Hematopoietic multipotent progenitor cell treated with erythropoietin and hydrocortisone succinate and interleukin-3 and kit ligand, for 4 days (in vitro differentiated cells): ENCODE measurements at places on chromosomes 13 and 19.
A peak's percentile ranks its signal among the peaks of the same experiment; 100 is the strongest.

- no peak for DNase-seq
Measured at GRCh38 chr13:62358646-62358932, 942.9 kb upstream of the PCDH20 start.

DNA sequence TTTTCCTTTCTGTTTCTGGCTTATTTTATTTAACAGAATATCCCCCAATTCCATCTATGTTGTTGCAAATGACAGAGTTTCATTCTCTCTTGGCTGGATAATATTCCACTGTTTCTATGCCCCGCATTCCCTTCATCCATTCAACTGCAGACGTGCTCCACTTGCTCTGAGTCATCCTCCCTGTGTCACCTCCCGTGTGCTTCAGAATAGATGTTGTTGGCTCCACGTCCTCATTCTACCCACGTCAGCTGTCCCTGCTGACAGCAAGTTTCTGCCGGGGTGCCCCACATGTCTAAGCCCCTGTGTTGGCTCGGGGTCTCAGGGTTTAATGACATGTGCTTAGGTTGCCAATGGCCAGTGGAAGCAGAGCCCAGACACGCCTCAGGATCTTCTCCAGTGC is 1041.0 kb downstream of the UQCRFS1 start:
- DNase-seq: no peak

GRCh38 chr13:30373727-30374126 is 48.6 kb upstream of the UBE2L5 start:
- peak; percentile 50 for DNase-seq

DNA sequence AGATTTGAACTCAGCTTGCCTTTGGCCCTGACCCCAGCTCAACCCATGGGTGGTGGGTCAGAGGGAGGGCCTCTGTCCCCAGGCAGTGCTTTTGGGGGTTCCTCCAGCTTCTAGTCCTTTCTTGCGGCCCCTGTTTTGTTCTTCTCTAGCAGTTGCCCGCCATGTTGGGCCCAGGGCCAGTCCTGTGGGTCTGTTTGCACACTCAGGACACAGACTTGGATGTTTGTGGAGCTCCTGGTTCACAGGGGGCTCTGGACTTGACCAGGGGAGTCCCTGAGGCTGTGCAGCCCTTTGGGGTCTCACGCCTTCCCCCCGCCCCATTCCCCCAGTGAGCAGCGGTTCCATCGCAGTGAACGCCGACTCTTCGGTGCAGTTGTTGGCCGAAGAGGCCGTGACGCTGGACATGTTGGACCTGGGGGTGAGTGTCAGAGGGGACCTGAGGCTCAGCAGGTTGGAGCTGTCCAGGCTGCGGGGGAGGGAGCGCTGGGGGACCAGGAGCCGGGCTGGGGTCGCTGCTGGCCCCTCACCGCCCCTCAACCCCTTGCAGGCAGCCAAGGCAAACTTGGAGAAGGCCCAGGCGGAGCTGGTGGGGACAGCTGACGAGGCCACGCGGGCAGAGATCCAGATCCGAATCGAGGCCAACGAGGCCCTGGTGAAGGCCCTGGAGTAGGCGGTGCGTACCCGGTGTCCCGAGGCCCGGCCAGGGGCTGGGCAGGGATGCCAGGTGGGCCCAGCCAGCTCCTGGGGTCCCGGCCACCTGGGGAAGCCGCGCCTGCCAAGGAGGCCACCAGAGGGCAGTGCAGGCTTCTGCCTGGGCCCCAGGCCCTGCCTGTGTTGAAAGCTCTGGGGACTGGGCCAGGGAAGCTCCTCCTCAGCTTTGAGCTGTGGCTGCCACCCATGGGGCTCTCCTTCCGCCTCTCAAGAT is 2.5 kb downstream of the ATP5F1D start:
- peak; percentile 93 for DNase-seq

DNA sequence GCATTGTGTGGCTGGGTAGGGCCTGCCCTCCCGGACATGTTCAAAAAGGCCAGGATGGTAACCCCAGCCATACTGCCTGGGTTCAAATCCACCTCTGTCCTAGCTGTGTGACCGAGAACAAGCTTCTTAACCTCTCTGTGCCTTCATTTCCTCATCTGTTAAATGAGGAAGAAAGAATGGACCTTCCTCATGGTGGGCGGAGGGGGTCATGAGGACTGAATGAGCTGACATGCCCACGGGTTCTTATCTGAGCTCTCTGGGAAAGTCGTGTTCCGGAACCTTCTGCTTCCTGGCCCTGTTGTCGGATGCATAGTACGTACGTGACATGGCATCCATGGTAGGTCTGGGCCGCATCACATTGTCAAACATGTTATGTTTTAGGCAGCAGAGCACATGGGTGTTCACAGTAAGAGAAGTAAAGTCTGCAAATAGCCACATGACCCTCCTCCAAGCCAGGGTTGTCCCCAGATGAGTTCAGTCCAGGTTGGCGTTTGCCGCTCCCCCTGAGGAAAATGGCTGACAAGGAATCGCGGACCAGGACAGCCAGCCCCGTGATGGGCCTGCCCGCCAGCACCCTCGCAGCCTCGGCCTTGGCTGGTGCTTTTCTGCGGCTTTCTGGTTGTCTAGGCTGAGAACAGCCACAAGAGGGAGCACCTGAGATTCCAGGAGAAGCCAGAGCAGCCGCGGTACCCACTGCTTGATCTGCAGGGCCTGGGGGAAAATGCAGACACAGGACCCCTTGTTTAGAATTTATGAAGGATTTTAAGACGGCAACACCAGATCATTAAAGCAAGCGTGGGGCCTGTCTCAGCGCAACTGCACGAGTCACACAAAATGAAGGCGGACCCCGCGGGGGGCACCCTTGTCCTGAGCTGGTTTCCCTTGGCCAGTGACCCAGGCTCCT is 2.4 kb upstream of the NTN5 start:
- DNase-seq: peak; percentile 94

DNA sequence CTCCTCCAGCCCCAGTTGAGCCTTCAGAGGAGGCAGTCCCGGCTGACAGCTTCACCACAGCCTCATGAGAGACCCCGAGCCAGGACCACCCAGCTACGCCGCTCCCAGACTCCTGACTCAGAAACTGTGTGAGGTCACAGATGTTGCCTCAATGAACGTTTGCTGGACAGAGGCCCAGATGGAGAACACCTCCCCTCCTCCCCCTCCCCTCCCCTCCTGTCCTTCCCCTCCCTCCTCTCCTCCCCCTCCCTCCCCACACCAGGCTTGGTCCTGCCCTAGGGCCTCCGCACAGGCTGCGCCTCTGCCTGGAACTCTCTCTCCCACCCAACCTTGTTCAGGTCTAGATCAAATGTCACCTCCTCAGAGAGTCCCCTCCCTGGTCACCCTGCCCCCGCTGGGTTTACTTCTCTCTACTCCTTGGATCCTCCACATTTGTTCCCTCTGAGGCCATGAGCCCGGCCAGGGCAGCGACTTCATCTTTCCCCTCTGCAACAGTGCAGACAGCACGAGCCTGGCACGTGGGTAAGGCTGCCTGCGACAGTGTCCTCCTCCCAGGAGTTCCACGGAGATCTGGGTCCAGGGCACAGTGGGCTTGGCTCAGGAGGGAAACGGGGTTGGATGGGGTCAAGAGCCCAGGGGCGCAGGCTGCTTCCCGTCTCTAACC is 17.4 kb downstream of the PIP5K1C start:
- no peak for DNase-seq

DNA sequence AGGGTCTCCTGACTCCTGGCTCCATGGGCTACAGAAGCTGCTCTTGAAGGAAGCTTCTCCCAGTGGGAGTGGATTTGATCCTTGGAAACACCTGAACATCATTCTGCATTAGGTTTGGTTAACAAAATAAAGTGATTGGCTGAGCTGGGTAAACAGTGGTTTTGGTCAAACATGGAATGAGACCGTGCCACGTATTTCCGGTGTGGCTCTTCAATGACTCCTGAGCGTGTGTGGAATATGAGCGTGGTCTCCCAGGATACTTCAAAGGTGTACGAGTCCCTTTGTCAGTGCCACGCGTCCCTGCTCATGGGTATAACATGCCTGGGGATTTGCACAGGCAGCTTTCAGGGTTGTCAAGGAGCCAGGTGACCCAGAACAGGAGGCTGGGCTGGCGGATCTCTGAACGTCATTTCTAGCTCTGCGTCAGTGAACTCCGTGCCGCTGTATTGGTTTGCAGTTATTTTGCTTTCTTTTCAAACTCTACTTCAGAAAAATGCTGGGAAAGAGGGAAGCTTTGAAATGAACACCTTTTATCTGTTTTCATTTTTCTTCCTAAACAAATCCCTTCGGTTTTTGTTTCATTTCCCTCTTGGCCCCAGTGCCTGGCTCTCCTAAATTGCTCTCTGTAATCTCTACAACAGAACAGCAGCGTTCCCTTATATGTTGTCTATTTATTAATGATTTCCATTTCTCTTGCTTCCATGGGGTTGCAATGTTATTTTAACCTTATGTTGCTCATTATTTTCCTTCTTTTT is 26.3 kb upstream of the GJB6 start:
- DNase-seq: no peak

DNA sequence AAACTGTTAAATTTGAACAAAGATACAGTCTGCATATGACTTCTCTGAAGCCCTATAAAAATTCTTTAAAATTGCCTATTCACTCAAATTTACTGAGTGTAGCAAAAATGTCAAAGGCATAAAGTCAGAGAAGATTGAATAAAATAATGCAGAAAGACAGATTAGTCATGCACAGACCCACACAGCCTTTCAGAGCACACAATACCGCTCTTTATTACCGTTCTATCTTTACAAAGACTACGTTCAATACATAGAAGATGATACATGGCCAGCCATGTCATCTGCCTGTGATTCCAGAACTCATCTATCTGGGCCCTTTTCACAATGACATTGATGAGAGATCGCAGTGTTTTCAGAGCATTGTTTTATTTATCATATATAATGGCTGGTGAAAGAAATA is 107.2 kb downstream of the URI1 start:
- DNase-seq: no peak

- DNase-seq: peak; percentile 91
Measured at GRCh38 chr19:41367848-41368301, 3.9 kb upstream of the B9D2 start.

DNA sequence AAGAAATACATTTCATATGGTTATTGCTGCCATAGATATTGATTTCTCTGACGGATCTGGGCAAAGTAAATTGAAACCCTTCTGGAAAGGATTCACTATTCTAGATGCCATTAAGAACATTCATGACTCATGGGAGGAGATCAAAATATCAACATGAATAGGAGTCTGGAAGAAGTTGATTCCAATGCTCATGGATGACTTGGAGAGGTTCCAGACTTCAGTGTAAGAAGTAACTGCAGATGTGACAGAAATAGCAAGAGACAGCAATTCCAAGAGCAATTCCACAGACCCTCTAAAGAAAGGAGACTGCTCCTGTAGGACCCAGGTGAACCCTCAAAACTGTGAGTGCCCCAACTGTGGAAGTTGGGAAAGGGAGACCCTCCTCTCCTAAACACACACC is 30.9 kb upstream of the KCTD12 start:
- no peak for DNase-seq

- DNase-seq: no peak
Measured at GRCh38 chr19:30144802-30145201, 202.8 kb downstream of the URI1 start.

DNA sequence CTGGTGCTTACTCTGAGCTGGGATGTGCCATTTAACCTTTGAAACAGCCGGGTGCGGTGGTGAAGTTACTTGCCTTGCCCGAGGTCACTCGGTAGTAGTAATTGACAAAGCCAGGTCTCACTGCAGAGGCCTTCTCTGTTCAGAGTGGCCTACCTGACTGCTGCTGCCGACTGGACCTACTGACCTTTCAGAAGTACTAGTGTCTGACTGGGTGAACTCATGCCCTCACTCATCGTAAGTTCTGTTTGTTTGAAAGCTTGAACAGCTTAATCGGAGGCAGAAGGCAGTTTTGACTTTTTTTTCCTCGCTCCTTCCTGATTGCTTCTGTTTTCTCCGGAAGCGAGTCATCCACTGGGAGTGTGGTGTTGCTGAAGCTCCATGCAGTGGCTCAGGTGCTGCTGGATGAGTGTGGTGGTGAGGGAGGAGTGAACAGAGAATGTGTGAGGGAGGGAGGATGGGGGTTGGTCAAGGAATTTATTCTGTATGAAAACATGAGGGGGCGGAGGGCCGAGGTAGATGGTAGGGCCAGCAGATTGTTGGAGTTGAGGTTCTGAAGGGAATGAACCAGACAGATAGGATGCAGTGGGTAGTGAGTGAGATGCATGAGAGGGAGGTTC is 2.7 kb downstream of the SPINT2 start:
- no peak for DNase-seq

GRCh38 chr19:9014803-9015202 is 4.6 kb upstream of the MUC16 start:
- DNase-seq: peak; percentile 15

DNA sequence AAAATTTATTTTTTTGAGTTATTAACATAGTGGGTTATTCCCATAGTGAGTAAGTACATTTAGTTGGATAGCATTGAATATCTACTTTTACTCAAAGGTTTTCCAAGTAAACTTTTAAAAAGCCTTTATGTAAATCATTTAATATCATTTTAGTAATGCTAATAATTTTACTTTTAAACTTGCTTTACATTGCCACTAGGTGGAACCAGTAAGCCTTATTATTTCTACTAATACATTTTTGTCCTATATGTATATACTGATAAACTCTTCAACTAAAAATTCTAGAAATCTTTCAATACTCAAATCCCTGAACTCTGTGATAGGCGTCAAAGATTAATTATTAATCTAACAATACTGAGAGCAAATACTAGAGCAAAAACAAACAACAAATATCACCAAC is 1709.2 kb upstream of the PCDH20 start:
- DNase-seq: peak; percentile 34

- no peak for DNase-seq
Measured at GRCh38 chr13:42751693-42752092, 29.7 kb upstream of the FAM216B start.

GRCh38 chr13:49395451-49395865 is 48.4 kb downstream of the CAB39L start:
- no peak for DNase-seq

DNA sequence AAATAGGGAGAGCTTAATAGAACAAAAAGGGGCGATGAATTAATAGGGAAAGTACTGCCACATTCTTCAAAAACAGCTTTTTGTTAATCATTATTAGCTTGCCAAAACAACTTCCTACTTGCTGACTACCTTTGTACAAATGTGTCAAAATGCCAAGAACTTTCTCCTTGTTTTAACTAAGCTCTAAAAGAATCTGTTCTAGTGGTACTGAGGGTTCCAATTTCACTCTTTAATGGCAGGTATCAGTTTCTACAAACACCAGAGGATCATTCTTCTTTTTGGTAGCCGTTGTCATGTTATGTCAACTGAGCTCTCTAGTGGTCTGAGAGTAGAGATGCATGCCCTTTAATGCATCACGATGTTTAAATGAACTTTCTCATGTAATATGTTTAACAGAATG is 29.4 kb upstream of the FBXL3 start:
- no peak for DNase-seq

DNA sequence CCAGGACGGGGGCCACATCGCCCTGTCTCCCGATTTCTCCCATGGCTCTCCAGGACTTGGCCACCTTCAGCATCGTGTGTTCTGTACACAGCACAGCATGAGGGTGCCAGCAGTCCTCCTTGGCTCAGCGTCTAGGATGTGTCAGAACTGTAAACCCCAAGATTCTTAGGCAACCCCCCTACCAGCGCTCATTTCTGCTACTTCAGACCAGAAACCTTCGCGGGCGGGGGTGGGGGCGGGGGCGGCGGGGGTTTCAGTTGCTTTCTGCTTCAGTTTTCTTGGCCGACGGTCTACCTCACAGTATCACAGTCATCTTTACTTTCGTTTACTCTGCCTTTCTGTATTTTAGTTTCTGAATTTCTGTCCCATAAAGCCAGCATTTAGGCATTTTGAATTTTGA is 82.4 kb downstream of the GGACT start:
- no peak for DNase-seq

- DNase-seq: no peak
Measured at GRCh38 chr19:31534231-31534630, 185.0 kb upstream of the TSHZ3 start.

GRCh38 chr13:41645331-41645730 is 188.0 kb downstream of the RGCC start:
- no peak for DNase-seq
